ENCODE measurements at places on chromosomes 7 and 10. TPM values are rescaled to one million over a fixed set of nuclear protein-coding genes. Genes with fewer than 3 reads are reported as not detected.

DNA sequence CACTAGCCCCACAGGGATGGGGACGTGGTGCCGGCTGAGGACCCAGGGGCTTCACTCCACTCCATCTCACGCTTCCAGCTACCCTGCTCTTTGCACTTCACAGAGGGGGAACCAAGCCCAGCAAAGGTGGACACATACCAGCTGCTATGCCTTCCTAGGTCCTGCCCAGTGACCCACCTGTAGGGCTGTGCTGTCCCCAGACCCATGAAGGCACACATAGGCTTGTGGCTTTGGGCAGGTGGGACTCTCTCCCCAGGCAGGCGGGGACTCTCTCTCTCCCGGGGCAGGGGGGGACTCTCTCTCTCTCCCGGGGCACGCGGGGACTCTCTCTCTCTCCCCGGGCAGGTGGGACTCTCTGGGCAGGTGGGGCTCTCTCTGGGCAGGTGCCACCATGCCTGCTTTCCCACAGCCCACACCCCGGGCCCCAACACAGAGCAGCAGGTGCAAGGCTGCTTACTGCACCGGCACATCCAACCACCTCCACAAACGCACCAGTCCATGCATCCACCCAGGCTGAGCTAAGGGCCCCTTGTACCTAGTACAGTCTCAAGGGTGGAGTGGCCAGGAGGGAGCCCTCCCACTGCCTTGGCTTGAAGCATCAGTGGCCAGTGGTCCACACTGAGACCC lies 13.8 kb upstream of the GPR146 start:
- DNase-seq: no peak

GRCh38 chr10:70575874-70576802 lies 26.4 kb downstream of the PRF1 start:
- no peak for DNase-seq

GRCh38 chr10:128573281-128573845 lies 447.1 kb upstream of the MKI67 start:
- DNase-seq: no peak

- no peak for DNase-seq
Measured at GRCh38 chr7:45159296-45159695, 1.7 kb downstream of the RAMP3 start.

DNA sequence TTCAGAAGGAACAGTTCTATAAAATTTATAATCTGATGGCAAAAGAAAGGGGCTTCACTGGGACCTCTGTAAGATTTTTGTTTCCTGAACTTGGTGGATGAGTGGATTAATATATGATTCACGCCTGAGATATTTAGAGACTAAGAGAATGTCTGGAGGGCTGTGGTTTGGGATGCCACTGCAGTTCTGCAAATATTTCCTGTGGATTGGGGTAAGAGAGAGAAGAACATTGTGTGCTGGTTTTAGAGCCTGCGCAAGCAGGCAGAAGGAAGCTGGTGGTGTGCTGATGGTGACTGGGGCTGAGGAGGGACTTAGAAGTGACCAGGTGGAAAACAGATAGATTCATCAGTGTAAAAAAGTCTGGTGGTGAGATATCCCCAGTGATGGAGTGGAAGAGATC lies 87.0 kb downstream of the SUGCT start:
- DNase-seq: no peak

GRCh38 chr7:134462337-134462925 lies 3.5 kb upstream of the AKR1B1 start:
- no peak for DNase-seq

DNA sequence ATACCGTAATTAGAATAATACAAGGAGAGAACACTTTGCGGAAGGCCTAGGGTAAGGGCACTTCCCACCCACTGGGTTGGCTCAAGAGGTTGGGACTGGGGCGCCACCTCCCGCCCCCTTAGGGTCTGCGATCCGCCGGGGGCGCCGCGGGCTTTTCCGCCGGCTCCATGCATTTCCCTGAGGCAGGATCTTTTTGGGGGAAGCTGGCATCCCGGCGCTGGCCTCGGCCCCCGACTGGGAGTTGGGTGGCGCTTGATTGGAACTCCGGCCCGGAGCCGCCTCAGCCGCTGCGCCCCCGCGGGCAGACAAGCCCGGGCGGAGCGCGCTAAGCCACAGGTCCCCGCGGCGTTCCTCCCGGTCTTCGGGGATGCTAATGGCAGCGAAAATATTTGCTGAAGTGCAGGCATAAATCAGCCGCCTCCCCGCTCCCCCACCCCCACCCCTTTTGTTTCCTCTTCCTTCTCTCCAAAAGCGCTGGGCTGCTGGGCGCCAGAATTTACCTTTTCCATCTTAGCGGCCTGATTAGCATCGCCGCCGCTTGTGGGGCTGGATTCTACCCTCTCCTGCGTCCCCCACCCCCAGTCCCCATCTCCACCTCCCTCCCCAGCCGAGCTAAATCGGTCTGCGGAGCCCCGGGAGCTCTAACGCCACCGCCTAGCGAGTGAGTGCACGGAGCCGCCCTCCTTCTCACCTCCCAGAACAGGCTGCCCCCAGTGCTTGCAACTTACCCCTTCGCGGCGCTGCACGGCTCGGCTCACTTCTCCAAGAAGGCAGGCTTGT lies 5.1 kb downstream of the UNC5B start:
- DNase-seq: no peak

- no peak for DNase-seq
Measured at GRCh38 chr7:22718200-22718711, 8.7 kb upstream of the IL6 start.

DNA sequence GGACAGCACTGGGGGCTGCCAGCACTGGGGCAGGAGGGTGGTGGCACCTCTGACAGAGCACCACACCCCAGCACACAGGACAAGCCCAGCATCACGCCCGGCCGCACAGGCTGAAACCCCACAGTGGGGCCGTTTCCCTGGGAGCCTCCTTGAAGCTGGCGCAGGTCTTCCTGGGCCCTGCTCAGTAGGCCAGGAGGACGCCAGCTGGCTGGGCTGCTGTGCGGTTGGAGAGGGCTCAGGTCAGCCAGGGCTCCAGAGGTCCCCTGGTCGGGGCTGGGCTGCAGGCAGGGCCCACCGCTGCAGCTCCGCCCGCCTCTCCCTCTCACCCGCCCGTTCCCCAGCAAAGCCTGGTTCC lies 137.3 kb downstream of the TCERG1L start:
- no peak for DNase-seq

DNA sequence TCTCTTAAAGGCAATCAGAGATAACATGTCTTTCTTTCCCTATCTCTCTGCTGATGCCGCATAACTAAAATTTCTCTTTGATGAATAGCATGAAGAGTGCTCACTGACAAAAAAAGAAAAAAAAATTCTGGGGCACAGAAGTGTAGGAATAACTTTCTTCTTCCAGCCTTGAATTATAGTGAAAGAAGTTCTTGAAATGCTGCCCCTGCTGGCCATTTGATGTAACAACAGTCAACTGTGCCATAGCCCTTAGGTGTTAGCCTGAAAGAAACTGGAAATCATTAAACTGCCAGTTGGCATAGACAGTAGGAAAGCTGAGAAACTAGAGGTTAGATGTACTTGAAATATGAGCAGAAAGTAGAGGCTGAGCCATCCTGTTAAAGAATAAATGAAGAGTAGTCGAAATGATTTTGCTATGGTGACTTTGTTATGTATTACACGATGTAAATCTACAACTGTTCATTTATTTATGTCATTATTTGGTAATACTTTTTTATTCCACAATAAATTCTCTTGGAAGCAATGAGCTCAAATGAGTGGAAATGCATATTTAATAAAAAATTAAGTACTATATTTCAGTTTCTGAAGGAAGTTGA lies 48.3 kb upstream of the FAM171A1 start:
- no peak for DNase-seq

- DNase-seq: no peak
Measured at GRCh38 chr10:18290651-18291313, 150.6 kb downstream of the CACNB2 start.

DNA sequence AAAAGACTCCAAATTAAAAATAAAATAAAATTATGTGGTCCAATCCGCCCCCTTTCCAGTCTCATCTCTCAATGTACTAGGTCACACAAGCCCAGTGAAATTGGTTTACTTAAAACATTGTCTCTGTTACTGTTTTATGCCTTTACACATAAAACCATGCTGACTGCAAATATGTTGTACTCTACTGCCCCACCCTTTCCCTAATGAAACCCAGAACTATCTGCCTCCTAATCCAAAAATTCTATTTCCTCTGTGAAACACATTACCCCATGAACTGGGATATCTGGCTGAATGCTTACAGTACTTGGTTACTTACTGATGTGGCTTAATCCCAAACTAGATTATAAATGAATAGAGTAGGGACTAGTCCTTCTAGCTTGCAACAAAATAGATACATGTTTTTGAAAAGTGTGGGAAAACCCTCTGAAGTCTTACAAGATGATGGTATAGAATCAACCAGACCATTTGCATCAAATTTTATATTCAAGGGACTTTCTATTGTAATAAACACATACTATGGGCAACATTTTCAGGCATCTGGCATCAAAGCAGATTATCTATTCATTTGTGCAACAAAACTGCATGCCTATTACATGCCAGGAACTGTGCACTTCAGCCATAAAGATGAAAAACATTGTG lies 10.0 kb upstream of the KMT2E start:
- no peak for DNase-seq

- no peak for DNase-seq
Measured at GRCh38 chr7:5237286-5237685, 45.5 kb upstream of the SLC29A4 start.

DNA sequence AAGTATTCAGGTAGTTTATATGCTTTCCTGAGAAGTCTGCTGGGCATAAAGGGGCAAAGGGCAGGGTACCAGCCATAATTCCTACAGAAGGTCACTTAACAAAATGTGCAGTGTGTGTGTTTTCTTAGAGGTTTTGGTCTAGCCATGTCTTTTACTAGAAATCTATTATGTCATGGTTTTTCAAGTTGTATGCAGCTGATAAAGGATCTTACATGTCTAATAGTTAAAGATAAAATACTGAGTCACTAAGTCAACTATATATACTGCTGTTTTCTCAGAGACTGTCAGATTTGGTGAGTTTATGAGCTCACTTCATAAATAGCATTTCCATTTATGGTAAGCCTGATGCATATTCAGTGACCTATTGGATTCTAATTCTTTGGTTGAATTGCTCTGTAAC lies 7.7 kb downstream of the CASP2 start:
- no peak for DNase-seq

The SYT15 gene
- 1.1 TPM for total RNA-seq

The HTR7 gene
- total RNA-seq: not detected

The CYP2E1 gene
- 0.64 TPM for total RNA-seq

The NPFFR1 gene
- not detected for total RNA-seq
